ENCODE measurements at places on chromosomes 6 and 20. TPM values are rescaled to one million over a fixed set of nuclear protein-coding genes. Genes with fewer than 3 reads are reported as not detected.

- no peak for DNase-seq
- no peak overlapping the region for H3K27ac ChIP-seq
- no peak overlapping the region for H3K4me3 ChIP-seq
- H3K4me1 ChIP-seq = peaks cover 11% of the 10 kb centered on the region
- H3K27me3 ChIP-seq = peaks cover 19% of the 10 kb centered on the region
Measured at GRCh38 chr20:3672547-3673171, 9.2 kb downstream of the ADAM33 start.

GRCh38 chr20:14049111-14049510, 53.8 kb downstream of the MACROD2 start:
- no peaks in the 10 kb centered on the region for H3K4me1 ChIP-seq
- H3K36me3 ChIP-seq = no peaks in the 10 kb centered on the region
- H3K27me3 ChIP-seq = peaks cover 3% of the 10 kb centered on the region
- no peak overlapping the region for H3K4me3 ChIP-seq
- no peak overlapping the region for H3K27ac ChIP-seq

DNA sequence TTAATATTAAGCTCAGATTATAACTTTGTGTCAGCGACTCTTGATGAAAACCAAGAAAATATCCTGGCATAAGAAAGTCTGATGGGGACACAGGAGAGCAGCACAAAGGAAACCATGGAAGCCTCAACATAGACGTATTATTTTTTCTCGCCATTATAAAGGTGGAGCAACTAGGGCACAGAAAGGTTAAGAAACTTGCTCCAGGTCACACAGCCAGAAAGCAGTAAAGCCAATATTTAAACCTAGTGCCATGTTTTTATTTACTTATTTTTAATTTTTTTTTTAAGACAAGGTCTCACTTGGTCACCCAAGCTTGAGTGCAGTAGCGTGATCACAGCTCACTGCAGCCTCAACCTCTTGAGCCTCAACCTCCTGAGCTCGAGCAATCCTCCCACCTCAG, 259.3 kb downstream of the PREX1 start:
- DNase-seq = no peak
- no peak overlapping the region for H3K27ac ChIP-seq
- H3K4me3 ChIP-seq = no peak overlapping the region
- H3K27me3 ChIP-seq = peaks cover 32% of the 10 kb centered on the region
- H3K36me3 ChIP-seq = no peaks in the 10 kb centered on the region

The POM121L2 gene
- not detected for total RNA-seq

DNA sequence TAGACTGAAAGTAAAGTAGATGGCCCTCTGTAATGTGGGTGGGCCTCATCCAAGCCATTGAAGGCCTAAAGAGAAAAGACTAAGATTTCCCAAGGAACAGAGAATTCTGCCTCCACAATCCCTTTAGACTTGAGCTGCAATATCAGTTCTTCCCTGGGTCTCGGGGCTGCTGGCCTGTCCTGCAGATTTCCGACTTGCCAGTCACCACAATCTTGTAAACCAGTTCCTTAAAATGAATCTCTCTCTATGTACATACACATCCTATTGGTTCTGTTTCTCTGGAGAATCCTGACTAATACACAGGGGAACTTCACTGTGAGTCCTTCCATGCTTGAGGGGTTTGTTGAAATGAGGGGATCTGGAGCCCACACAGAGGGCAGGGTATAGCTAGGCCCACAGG, 12.9 kb downstream of the CCDC170 start:
- peaks cover 1% of the 10 kb centered on the region for H3K36me3 ChIP-seq
- no peak for DNase-seq
- H3K4me1 ChIP-seq = no peaks in the 10 kb centered on the region
- H3K27ac ChIP-seq = no peak overlapping the region

DNA sequence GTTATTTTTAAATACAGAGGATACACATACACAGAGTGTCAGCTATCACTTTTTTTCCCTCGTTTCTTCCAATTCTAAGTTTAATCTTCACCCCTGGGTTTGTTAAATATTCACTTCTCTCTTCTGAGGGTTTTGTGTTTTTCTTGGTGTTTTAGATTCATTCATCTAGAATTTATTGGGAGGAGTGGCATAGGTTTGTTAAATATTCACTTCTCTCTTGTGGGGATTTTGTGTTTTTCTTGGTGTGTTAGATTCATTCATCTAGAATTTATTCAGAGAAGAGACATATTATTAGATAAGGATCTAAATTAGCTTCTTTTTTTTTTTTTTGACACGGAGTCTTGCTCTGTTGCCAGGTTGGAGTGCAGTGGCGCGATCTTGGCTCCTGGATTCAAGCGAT, 3.9 kb downstream of the GTF2H5 start:
- no peak overlapping the region for H3K4me3 ChIP-seq
- peak overlapping the region; percentile 76 for H3K27ac ChIP-seq
- peaks cover 52% of the 10 kb centered on the region for H3K4me1 ChIP-seq
- peaks cover 6% of the 10 kb centered on the region for H3K36me3 ChIP-seq
- no peaks in the 10 kb centered on the region for H3K27me3 ChIP-seq

GRCh38 chr6:134590004-134590403, 272.1 kb upstream of the SGK1 start:
- H3K36me3 ChIP-seq = no peaks in the 10 kb centered on the region
- H3K27me3 ChIP-seq = no peaks in the 10 kb centered on the region
- no peak overlapping the region for H3K4me3 ChIP-seq
- peak overlapping the region; percentile 83 for H3K27ac ChIP-seq
- no peak for DNase-seq

GRCh38 chr20:62068997-62069396, 3.3 kb upstream of the TAF4 start:
- peaks cover 11% of the 10 kb centered on the region for H3K4me1 ChIP-seq
- no peaks in the 10 kb centered on the region for H3K27me3 ChIP-seq
- no peak for DNase-seq
- no peak overlapping the region for H3K27ac ChIP-seq
- no peak overlapping the region for H3K4me3 ChIP-seq

DNA sequence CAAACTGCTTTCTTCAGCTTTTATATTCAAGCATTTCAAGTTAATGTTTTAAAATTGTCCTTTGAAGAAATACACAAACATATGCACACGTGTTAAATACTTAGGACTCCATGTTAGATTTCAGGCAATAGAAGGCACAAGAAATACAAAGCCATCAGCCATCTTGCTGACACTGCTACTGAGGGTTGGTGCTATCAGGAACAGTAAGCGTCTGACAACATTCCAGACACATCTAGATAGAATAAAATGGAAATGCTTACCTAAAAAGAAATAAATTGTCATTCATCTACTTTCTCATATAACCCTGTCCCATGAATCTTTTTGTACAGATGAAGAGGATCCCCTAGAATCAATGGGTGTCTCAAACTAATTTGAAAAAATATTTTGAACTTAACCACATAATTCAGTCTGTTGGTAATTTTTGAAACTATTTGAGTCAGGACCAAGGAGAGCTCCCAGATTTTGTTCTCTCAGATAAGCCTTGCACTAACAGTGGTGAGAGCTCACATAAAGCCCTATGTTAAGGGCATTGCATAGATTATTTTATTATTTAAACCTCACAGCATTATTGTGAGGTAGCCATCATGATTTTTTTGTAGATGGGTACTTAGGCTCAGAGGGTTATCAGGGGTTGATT, 631.1 kb upstream of the POU3F2 start:
- H3K27ac ChIP-seq = no peak overlapping the region
- H3K36me3 ChIP-seq = no peaks in the 10 kb centered on the region
- no peaks in the 10 kb centered on the region for H3K4me1 ChIP-seq
- no peak overlapping the region for H3K4me3 ChIP-seq

DNA sequence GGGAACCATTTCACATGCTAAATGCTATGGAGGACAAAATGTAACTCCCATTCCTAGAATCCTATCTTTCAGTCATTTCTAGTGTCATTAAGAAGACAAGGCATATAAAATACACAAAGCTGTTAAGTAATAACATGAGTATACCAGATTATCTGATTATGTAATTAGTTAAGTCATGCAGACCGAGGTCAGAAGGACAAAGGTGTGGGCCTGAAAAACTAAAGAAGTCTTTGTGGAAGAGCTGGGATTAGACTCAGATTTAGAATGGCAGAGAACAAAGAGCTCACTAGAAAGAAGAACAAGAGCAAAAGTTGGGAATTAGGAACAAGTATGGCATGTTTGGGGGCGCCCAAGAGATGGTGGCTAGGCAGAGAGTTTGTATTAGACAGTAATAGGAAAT, 37.0 kb downstream of the EFHC1 start:
- H3K4me1 ChIP-seq = peaks cover 11% of the 10 kb centered on the region
- no peaks in the 10 kb centered on the region for H3K36me3 ChIP-seq
- H3K27me3 ChIP-seq = no peaks in the 10 kb centered on the region
- H3K4me3 ChIP-seq = no peak overlapping the region

DNA sequence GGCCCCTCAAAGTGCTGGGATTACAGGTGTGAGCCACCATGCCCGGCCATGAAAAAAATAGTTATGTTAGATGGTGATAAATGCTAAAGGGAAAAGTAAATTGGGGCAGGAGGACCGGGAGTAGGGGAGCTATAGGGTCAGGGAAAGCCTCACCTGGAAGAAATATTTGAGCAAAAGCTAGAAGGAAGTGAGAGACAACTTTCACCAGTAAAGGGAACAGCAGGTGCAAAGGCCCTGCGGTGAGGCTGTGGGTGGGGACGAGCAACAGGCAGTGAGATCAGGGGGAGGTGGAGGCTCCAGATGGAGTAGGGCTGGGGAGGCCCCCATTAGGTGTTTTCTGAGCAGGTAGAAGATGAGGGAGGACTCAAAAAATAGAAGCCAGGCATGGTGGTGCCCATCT, 16.0 kb downstream of the BCAS4 start:
- DNase-seq = no peak
- H3K36me3 ChIP-seq = no peaks in the 10 kb centered on the region
- H3K4me3 ChIP-seq = no peak overlapping the region
- H3K27me3 ChIP-seq = no peaks in the 10 kb centered on the region
- H3K27ac ChIP-seq = no peak overlapping the region

DNA sequence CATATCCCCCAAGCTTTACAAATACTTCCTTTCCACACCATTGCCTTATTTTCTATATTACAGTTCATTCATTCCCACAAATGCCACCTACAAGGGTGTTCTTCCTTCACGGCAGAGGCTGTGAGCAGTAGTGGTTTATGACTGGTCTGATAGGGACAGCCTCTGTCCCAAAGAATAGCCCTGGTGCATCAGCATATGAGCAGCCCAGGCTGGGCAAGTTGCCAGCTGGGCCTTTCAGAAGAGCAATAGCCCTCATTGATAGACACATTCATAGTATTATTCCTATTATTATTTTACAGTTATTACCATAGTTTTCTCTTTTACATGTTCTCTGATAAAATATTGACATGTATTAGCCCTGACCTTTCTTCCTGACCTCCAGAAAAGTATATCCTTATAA, 149.9 kb downstream of the MMS22L start:
- no peaks in the 10 kb centered on the region for H3K4me1 ChIP-seq
- H3K27me3 ChIP-seq = no peaks in the 10 kb centered on the region
- H3K36me3 ChIP-seq = no peaks in the 10 kb centered on the region
- no peak overlapping the region for H3K27ac ChIP-seq
- H3K4me3 ChIP-seq = no peak overlapping the region
- no peak for DNase-seq

GRCh38 chr20:35087791-35088190, 4.8 kb downstream of the TRPC4AP start:
- H3K4me1 ChIP-seq = peaks cover 45% of the 10 kb centered on the region
- peak overlapping the region; percentile 10 for H3K27ac ChIP-seq
- H3K27me3 ChIP-seq = no peaks in the 10 kb centered on the region
- peaks cover 6% of the 10 kb centered on the region for H3K36me3 ChIP-seq
- no peak overlapping the region for H3K4me3 ChIP-seq

The MLIP gene
- total RNA-seq = not detected

The BACH2 gene
- 10.5 TPM for total RNA-seq

DNA sequence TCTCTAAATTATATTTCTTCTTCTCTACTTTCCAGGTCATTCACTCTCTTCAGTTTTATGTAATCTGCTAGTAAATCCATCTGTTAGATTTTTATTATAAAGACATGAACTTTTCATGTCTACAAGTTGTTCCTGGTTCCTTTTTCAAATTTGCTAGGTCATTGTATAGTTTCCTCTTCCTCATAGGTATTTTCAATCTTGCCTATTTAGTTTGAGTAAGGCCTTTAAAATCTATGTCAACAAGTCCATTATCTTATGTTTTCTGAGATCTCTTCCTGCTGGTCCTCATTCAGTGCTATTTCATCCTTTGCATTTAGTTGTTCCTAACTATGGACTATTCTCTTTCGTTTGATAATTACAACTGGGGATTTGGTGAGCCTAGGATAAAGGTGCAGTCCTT, 11.0 kb downstream of the RRBP1 start:
- no peak for DNase-seq
- no peaks in the 10 kb centered on the region for H3K27me3 ChIP-seq
- H3K27ac ChIP-seq = peak overlapping the region; percentile 35
- H3K36me3 ChIP-seq = peaks cover 20% of the 10 kb centered on the region

Measured in chondrocyte (in vitro differentiated cells).